ENCODE measurements at places on chromosomes 4 and X.
A peak's percentile ranks its signal among the peaks of the same experiment; 100 is the strongest.

- DNase-seq, result no peak
These were observed 216.4 kb upstream of the RASGEF1B start for GRCh38 chr4:81688085-81688484.

- no peak for DNase-seq
These were observed 54.0 kb upstream of the TMLHE start for GRCh38 chrX:155666741-155667140.

GRCh38 chrX:16547644-16548043 is 102.3 kb upstream of the S100G start:
- DNase-seq, result no peak

DNA sequence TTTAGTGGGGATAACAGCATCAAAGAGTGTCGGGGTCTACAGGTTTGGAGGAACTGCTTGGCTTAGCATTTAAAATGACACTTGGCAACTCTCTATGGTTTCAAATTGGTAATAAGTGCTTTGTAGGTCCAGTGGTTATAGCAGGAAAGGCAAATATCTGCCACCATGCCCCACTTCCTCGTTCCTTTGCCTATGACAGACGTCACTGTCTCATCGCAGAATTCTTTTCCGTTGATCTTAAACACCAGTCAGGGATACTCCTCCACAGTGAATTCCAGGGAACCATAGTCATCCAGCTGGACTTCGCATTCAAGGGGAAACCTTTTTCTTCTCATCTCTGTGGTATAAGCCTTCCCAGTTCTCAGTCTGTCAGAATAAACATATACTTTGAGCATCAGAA is 319.1 kb downstream of the GPAT3 start:
- DNase-seq, result no peak

DNA sequence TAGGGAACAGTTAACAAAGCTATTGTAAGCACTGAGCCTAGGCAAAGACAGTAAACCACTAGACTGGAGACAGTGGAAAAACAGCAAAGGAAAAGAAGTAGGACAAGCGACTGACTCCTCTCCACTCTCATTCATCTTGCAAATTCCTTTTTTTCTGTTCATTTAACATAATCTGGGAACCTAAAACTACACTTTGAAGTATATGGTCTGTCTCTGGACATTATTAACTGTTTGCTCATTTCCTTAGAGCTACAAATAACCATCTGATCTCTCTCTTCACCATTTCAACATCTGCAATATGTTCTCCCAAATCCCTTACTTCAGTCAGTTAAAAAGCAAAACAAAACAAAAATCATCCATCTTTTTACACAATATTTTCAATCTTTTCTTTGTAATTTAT is 642 bp downstream of the HMGN5 start:
- DNase-seq, result no peak

DNA sequence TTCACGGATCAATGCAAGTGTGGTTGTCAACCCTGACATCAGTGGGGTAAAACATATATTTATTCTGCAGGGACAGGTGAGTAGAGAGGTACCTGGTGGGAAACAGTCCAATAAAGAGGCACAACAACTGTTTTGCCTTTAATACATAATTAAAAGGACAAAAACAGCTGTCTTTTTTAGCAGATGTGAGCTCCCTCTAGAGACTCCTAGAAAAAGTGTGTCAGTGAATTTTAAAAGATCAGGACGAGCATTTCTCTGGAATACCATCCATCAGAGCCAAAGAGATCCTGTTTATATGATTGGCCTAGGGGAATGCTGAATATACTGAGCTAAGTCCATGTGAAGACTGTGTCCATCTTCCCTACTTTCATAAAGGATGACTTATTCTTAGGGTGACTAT is 58.3 kb downstream of the TMEM144 start:
- no peak for DNase-seq

DNA sequence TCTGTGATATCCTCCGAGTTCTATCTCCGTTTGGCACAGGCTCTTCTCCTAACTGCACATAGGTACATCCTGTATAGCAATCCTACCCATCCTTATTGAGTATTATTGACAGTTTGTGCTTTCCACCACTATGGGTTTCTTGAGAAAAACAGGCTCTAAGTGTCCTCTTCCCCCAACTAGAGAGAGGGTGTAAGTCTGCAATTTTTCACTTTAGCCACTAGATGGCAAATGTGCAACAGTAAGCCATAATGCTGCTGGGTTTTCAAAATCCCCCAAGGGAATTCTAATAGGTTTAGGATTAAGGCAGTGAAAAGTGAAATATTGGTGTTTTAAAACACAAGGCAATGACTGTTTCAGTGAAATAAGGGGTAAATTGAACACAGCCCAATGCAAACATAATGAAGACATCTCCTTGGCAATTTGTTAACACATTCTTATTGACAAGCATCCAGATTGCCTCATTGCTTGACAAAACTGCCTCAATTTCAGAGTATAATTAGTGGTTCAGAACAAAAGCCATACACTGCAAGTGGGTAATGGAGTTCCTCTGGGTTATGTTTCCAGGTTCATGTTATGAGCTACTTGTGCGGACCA is 239.0 kb upstream of the HTR2C start:
- peak; percentile 23 for DNase-seq

GRCh38 chr4:8323947-8324555 is 54.5 kb downstream of the HTRA3 start:
- no peak for DNase-seq

DNA sequence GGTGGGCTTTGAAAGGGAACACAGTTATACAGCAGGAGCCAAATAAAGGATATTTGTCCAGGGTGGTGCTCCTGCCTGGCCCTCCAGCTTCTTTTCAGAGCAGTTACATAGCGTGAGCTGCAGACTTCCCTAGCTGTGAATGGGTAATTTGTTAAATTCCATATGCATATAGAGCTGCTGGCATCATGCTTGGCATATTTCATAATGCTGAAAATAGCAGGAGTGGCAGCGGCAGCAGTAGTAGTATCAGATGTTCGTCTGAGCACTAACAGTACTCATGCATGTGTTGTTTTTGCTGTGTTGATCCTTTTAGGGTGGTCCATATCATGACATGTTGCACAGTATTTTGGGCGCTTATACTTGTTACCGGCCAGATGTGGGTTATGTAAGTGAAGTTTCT is 33.6 kb upstream of the TADA2B start:
- DNase-seq, result no peak

- no peak for DNase-seq
These were observed 396.4 kb downstream of the GRIA2 start for GRCh38 chr4:157616741-157617472.

DNA sequence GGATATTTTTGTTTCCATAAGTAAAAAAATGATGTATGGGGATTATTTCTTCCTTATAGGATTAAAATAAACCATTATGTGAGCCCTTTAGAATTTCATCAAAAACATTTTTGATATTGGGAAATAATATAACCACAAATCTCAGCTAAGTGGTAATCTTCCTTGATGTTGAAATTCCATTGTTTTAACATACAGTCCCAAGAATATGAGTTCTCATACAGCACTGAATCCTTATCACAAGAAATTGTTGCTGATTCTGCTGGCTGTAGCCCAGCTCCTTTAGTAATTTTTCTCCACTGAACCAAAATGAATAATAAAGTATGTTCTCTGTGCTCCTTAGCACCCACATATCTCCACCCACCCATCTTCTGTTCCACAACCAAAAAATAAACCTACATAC is 41.9 kb upstream of the FAM47B start:
- DNase-seq, result no peak

DNA sequence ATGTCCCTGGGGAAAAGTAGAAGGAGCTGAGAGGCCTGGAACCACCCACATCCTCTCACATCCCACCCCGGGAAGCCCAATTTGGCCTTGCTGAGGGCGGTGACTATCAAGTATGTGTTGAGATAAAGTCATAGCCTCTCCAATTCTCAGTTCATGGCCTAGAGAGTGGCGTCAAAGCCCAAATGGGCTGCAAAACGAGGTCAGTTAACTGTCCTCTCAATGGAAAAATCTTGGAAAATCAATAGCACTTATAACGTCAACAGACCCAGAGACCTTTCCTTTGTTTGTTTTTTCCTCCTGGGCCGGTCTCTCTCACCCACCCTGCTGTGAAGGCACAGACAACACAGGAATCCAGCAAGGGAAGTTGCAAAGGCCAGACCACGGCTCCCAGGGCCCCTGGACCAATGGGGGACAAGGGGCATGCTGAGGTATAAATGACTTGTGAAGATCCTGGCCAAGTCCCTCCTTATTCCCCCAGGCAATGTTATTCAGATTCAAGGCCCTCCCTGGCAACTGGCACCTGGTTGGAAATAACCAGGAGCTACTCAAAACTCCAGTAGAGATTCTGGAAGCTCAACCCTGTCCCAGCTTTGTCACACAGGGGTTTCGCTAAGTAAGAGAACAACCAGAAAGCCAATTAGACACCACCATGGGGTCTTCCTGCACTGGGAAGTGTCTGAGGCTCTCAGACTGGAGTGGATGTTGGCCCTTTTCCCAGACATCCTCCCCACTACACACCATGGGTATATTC is 38.6 kb downstream of the TSC22D3 start:
- DNase-seq, result no peak

GRCh38 chr4:67880866-67881610 is 2.8 kb downstream of the TMPRSS11D start:
- DNase-seq, result no peak

- no peak for DNase-seq
These were observed 161.0 kb downstream of the PPP1R2C start for GRCh38 chrX:42616981-42617380.

DNA sequence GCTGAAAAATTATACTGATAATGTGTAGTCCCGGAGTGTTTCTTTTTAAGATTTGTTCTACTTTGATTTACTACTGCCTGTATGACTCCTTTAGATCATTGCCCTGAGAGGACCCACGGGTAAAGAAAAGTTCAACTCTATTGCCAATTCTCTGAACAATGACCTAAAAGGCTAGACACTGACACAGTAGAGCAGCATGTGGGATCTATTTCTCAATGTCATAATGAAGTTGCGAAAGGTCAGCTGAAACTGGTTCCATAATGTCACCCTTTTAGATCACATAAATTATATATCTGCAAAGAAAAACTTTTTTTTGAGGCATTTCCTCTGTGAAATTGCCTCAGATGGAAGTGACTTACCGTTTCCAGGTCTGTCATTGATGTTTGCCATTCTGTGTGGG is 67.4 kb downstream of the GLRB start:
- no peak for DNase-seq

DNA sequence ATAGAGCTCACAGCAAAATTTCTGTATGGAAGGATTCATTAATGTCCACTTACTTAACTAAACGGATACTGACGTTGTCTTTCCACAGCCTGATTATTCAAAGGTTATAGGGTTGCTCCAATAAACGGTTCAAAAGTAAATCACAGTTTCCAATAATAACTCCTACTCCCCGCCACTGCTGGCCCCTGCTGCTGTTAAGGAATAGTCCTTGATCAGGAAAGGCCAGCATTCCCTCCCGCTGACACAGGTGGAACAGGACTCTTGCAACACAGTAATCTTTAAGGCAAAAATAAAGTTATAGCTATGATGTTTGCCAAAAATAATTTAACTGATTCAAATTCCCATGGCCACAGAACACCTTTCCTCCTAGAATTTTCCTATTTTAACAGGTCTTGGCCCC is 53.9 kb downstream of the FAT1 start:
- no peak for DNase-seq

GRCh38 chr4:165814256-165815020 is 58.6 kb upstream of the TLL1 start:
- DNase-seq, result no peak

GRCh38 chr4:181613200-181613599 is 630.0 kb upstream of the TENM3 start:
- DNase-seq, result no peak

DNA sequence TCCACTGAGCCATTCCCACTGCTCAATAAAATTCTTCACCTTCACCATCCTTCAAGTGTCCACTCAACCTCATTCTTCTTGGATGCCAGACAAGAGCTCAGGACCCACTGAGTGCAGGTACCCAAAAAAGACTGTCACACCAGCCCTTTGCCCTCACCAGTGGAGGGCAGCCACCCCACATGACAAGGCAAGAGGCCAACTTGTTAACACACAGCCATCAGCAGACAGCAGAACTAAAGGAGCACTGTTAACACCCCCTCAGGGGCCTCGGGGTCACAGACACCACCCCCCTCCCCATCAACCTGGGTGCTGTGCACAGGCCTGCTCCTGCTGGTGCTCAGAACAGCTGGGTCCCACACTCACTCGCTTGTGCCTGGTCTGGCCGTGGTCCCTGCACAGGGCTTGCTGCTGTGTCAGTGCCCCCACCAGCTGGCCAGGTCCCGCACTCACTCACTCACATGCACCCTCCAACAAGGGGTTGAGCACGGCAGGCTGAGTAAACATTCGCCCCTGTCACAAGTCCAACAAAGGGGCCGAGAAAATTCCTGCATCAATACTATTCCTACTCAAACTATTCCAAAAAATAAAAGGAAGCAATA is 54.1 kb downstream of the ATRX start:
- no peak for DNase-seq

DNA sequence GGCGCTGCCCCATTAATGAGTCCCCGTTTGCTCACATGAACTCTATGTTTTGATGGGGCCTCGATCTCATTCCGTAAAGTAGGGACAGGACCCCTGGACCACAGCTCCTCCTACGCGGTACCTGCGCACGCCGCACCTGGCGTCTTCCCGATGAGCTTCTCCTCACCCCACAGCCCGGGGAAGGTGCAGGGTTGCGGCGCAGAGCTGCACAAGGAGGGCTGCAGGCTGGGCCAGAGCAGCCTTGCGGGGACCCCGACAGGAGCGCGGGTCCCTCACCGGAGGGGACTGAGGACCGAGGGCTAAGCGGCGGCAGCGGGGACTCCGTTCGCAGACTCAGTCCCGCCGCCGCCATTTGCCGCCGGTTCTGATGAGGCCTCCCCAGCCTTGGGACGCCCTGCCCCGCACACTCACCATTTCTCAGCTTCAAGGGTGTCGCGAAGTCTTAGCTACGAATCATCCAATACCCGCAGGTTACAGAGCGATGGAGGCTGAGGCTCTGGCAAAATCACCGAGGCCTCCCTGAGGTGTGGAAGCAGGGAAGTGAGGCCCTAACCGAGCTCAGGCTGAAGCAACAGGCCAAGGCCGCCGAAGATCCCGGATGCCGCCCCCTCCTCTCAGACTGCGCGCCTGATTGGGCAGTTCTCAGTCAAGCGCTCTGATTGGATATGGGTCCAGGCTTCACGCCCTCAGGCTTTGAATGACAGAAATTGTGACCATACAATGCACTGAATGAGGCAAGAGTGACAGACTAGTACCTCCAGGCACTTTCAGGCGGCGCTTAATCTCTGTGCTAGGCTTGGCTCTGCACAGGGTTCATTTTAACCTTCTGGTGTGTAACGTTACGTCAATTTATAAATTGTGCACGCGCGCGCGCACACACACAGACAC is 25.1 kb downstream of the ZNF721 start:
- DNase-seq, result peak; percentile 98

GRCh38 chrX:10393899-10394298 is 226.5 kb downstream of the MID1 start:
- no peak for DNase-seq

DNA sequence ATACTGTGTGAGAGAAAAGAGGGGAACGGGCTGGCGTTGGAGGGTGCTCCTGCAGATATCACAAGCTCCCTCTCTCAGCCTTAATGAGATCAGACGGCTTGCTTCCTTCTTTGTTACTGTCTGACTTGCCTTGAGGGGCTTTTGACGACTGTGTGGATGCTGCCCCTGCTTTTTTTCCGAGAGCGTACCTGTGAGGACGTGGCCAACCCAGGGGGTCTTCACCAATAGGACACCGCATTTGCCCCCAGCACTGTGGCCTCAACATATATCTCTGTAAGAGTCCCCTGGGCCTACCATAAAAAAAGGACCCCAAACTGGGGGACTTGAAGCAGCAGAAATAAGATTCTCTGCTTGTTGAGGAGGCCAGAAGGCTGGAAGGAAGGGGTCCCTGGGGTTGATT is 143.9 kb downstream of the SHOX start:
- DNase-seq, result no peak

GRCh38 chrX:136261321-136261720 is 10.1 kb upstream of the MAP7D3 start:
- no peak for DNase-seq

GRCh38 chr4:10582059-10582686 is 102.4 kb downstream of the CLNK start:
- DNase-seq, result peak; percentile 67

All from inflammatory macrophage treated with lipopolysaccharide for 1 hour (primary cell).